ENCODE measurements at places on chromosomes 13 and 19. TPM values are rescaled to one million over a fixed set of nuclear protein-coding genes. Genes with fewer than 3 reads are reported as not detected.

The KLC3 gene
- 0.59 TPM for polyA plus RNA-seq

The TUBB4A gene
- 6.8 TPM for polyA plus RNA-seq

The KCNRG gene
- 3.1 TPM for polyA plus RNA-seq

DNA sequence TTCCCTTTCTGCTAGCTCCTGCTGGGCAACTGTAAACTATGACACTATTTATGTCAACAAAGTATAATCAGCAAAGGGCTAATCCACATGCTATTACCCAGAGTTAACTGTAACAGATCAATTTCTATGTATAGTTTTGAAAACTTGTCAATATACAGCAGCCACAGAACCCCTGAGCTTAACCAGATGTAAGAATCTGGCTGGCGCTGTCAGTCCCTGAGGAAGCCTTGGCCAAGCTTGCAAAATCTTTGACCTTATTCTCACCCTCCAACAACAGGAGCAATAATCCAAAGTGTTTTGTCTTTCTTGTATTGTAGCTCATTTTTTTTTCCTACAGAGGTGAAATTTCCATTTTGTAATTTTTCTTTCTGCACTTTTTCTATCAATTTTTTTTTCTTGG lies 1230.1 kb upstream of the SLC10A2 start:
- DNase-seq, result no peak
